ENCODE measurements at places on chromosomes 1 and 21.

DNA sequence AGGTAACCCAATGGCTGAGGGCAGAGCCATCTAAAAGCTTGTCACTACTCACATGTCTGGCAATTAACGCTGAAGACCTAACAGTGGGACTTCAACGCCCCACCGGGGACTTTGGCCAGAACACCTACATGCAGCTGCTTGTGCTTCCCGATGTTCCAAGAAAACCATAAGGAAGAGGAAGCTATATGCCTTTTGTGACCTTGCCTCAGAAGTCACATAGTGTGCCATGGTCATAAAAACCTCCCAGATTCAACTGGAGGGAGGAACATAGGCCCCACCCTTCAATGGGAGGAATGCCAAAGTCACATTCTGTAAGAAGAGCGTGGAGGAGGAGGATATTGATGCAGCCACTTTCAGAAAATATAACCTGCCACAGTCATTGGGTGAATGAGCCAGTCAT, 147.8 kb upstream of the MAGI3 start:
- no peak for DNase-seq

- DNase-seq = no peak
Measured at GRCh38 chr1:182770232-182770631, 19.3 kb upstream of the NPL start.

DNA sequence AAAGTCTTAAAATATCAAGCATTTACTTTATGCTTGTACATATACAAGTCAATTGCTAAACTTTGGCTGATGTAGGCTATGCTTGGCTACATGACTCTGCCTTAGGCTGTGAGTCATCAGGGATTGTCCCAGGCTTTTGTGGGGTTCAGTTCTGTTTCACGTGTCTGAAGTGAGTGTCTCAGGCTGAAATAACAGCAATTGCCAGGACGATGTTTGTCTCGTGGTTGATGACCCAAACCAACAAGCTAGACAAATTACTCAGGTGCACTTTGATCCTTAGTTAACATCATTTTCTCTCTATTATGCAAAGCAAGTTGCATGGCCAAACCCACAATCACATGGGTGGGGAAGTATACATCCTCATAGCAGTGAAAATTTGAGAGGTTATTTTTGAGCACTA, 410.1 kb downstream of the BRINP3 start:
- no peak for DNase-seq

- DNase-seq = no peak
Measured at GRCh38 chr1:89588480-89588879, 44.4 kb upstream of the LRRC8C start.

DNA sequence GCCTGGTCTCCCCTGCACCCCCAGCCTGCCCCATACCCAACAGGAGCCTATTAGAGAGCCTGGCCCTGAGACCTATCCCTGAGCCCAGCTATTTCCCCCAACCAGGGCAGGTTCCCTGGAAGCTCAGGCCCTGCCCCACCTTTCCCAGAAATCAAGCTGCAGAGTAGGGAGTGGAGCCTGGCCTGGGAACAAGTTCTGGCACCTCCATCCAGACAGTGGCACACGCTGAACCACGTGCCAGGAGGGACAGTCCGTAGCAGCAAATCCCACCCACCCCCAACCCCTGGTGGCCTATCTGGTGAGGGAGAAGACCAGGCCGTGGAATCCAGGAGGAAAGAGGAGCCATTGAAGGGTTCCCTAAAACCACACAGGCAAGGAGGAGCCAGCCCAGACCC, 22.6 kb downstream of the TNNT2 start:
- DNase-seq = no peak

Data from CD4-positive, alpha-beta T cell treated with Interleukin-21 for 1 hour (primary cell).